NCI-H446 (cell line): ENCODE measurements at places on chromosomes 6 and 20.

DNA sequence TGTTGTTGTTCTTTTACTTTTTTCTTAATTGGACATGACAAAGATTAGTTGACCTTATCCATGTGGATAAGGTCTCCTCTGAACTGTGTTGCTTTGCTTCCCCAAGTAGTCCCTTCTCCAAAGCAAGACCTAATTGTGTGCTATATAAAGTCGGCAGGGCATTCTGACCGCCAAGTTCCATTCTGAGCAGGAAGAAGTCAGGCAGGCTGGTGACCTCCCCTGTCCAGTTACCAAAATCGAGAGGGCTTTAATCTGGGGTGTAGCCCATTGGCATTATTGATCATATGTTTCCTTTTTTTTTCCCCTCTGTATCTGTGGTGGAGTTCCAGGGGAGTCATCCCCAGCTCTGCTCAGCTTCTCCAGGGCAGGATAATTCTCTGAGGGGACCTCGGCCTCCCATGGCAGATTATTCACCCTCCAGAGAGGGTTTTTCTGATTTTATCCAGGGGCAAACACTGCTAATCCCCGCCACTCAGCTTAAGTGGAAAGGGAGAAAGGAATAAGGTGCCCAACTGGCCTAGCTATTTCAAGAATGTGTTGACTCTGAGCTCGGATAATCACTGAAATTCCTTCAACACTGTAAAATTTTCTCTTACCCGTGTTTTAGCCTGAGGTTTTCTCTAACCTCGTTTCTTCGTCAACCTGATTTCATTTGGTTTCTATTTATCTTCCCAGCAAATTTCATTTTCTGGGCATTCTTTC lies 71.8 kb upstream of the L3MBTL3 start:
- no peak for DNase-seq

DNA sequence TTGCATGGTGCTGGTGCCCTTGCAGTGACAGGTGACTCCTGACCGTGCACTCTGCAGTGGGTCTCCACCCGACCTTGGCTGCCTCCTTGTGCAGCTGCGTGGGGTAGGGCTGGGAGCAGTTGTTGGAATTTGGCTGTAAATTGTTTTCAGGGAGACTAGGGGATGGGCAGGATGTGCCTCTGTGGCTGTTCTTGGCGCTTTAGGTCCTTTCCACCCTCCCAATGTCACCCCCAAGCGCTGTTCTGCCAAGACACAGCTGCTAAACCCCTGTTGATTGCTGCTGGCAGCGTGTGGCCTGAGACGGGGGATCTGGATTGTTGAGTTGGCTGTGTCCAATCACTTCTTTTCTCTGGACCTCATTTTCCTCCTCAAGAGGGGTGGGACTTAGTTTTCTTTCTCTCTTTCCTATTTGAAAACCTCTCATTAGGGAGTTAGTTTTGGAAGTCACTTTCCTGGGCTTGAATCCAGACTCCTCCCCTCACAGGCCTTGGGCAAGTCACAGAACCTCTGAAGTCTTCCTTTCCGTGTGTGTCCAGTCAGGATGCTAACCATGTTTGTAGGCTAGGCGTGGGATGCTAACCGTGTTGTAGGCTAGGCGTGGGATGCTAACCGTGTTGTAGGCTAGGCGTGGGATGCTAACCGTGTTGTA lies 8.5 kb downstream of the IGF2R start:
- DNase-seq, result no peak

- no peak for DNase-seq
Measured at GRCh38 chr6:147503587-147503986, 4.9 kb upstream of the SAMD5 start.

DNA sequence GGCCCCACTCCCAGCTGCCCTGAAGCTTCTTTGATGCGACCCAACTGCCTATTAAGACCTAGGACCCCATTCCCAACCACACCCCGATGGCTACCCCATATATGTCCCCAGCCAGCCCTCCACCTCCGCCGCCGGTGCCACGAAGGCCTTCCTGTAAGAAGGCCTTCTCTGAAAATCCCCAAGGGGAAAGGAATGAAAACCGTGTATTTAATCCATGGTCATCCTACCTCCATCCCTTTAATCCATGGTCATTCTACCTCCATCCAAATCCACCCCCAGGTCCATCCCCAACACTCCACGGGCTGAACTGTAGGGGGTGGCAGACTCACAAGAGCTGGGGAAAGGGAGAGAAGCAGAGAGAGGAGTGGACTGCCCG lies 545 bp upstream of the VSX1 start:
- no peak for DNase-seq

GRCh38 chr6:47655719-47656595 lies 42.4 kb upstream of the ADGRF4 start:
- peak; percentile 41 for DNase-seq

GRCh38 chr6:10431423-10432164 lies 16.7 kb upstream of the TFAP2A start:
- no peak for DNase-seq

GRCh38 chr6:36714511-36714910 lies 16.9 kb downstream of the RAB44 start:
- DNase-seq, result no peak

GRCh38 chr6:72733045-72733444 lies 111.2 kb downstream of the KCNQ5 start:
- no peak for DNase-seq

GRCh38 chr6:139580592-139581484 lies 206.4 kb upstream of the CITED2 start:
- no peak for DNase-seq

- DNase-seq, result no peak
Measured at GRCh38 chr6:165662041-165662748, 846 bp downstream of the PDE10A start.

GRCh38 chr6:126054258-126054702 lies 67.9 kb downstream of the TRMT11 start:
- DNase-seq, result no peak

- DNase-seq, result peak; percentile 37
Measured at GRCh38 chr6:107489636-107490565, at the start of gene SOBP. SOBP (plus strand) TSS chr6:107490117; CDS start chr6:107490617, 500 bp downstream.

DNA sequence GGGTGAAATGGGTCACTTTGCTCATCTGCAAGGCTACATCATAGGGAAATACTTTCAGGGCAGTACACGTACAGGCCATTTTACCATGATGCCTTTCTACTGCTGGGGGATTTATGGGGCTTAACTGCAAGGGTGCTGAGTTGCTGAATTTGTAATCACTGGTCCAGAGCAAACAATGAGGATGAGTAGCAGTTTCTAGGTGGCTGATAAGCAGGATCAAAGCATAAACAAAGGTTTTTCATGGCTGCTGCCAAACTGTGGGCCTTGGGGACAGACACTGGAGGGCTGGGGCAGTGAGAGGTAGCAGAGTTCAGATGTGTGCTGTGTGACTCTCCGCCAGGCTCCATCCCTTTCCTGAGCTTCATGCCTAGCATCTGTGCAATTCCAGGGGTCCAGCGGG lies 68.3 kb downstream of the CNBD2 start:
- no peak for DNase-seq

GRCh38 chr20:52060794-52061714 lies 130.5 kb downstream of the ZFP64 start:
- DNase-seq, result no peak

DNA sequence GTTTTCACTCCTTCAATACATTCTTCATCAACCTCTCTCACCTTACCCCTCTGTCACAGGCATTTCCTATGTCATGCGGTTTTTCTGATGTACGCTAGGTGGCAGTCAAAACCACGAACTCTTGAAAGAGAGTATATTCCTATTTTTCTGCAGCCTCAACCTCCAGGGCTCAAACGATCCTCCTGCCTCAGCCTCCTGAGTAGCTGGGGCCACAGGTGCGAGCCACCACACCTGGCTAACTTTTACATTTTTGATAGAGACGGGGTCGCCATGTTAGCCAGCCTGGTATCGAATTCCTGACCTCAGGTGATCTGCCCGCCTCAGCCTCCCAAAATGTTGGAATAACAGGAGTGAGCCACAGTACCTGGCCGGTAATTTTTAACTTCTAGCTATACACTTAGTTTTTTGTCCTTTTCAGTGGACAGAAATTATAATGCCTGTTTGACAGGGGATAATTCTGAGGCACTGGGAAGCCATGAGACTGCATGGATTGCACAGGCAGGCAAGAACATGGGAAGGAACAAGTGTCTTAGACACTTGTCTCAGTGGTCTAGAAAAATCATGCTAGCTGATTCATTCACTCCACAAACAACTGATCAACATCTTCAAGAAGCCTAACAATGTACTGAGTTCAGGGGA lies 22.5 kb upstream of the HFE start:
- DNase-seq, result no peak

DNA sequence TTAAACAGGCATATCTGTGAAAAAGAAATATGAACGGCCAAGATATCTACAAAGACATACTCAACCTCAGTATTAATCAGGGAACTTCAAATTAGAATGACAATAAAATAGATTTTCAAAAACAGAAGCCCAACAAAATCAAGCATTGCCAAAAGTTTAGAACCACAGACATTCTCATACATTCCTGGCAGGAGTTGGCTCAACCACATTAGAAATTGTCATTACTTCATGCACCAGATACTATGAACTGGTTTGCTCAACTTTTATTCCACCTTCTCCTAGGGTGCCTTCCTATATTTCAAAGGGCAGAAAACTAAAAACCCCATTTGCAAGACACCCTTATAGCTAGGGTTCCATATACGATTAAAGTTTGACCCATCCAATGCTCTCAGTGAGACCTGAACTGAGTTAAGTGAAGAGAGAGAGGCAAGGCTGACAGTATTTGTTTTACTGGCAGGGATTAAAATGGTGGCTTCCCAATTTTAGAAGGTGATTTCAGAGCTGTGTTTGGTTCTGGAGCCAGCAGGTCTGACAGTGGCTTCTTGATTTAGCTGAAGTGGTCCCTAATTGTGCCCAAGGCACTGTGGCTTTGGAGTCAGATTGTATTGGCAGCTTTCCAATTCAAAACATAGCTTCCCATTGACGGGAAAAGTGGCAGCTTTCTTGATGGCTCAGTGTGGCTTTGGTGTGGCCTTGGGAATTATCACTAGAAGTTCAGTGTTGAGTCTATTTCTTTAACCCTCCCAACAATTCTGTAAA lies 77.1 kb upstream of the CDYL start:
- DNase-seq, result no peak

DNA sequence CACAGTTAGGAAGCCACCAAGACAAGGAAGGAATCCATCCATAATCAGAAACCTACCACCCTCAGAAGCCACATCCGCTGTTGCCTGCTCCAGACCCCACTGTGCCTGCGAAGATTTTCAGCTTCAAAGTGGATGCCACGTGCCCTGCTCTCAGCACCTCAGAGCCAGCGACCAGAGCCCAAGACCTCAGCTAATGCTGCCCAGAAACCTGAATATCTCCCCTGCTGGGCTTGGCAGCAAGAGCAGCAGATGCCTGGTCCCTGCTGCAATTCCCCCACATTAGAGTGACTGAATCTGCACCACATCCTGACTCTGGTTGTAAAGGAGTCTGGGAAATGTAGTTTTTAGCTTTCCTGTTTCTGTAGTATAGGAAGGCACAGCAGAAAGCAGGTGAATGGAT lies 10.7 kb upstream of the ULBP3 start:
- no peak for DNase-seq

GRCh38 chr20:44133424-44133823 lies 53.6 kb downstream of the JPH2 start:
- DNase-seq, result no peak

- no peak for DNase-seq
Measured at GRCh38 chr6:72746276-72746675, 124.4 kb downstream of the KCNQ5 start.

GRCh38 chr6:73728548-73729205 lies 32.7 kb downstream of the CD109 start:
- DNase-seq, result no peak

GRCh38 chr6:154307696-154308425 lies 48.7 kb downstream of the IPCEF1 start:
- DNase-seq, result no peak

GRCh38 chr20:41364236-41364855 lies 2.3 kb downstream of the EMILIN3 start:
- no peak for DNase-seq

GRCh38 chr6:145009711-145010110 lies 724.6 kb downstream of the UTRN start:
- no peak for DNase-seq

DNA sequence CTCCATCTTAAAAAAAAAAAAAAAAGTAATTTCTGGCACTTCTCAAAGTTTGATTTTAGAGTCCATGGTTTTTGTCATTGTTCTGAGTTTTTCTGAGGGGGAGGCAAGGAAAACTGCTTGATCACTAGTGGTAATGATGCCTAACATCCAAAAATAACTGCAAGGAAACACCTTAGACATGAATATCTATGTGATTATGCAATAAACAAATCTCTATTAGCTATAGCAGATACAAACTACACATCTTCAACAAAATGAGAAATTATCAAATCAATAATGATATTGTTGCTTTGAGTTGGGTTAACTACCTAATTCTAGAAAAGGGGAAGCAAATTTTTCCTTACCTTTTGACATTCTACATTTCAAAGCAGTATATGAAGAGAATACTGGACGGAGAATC lies 230.9 kb upstream of the JARID2 start:
- DNase-seq, result no peak

GRCh38 chr6:32439602-32440214 lies at the start of gene HLA-DRA:
HLA-DRA (plus strand) TSS chr6:32439887; CDS start chr6:32439951, 64 bp downstream.
- DNase-seq, result peak; percentile 24

- no peak for DNase-seq
Measured at GRCh38 chr20:50514750-50515149, 4.6 kb downstream of the PTPN1 start.

DNA sequence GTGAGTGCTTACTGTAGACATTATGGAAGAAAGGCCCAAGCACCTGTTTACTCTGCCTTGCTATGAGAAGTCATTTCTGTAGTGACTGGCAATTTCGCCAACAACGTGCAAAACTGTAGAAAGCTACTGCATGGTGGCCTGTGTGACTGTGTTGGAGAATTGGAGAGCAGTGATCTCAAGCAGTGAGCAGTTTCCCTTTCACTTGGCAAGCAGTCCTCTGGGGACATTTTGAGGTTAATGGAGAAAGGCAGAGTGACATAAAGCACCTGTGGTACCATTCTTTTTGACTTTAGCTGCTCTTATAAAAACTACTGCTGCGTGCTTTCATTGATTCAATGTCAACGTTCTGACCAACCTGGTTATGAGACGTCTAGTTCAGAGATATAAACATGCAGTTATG lies 382.6 kb upstream of the JAG1 start:
- DNase-seq, result no peak

DNA sequence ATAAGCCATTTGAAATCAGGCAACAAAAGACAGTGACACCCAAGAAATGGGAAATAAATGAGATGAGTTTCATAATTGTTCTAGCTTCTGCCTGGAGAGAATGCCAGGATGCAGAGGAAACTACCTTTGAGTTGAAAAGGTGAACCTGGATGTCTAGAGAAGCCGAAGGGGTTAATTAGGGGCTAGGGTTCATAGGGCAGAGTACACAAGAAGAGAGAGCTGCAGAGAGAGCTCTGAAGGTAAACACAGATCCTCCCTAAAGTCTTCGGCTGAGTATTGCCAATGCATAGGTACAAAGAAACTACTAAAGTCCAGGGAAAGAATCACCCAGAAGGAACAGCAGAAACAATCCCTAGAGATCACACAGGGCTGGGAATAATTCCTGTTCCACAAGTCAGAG lies 119.7 kb upstream of the BEND3 start:
- DNase-seq, result no peak
